ENCODE measurements at places on chromosomes 7 and 10.
A peak's percentile ranks its signal among the peaks of the same experiment; 100 is the strongest.

DNA sequence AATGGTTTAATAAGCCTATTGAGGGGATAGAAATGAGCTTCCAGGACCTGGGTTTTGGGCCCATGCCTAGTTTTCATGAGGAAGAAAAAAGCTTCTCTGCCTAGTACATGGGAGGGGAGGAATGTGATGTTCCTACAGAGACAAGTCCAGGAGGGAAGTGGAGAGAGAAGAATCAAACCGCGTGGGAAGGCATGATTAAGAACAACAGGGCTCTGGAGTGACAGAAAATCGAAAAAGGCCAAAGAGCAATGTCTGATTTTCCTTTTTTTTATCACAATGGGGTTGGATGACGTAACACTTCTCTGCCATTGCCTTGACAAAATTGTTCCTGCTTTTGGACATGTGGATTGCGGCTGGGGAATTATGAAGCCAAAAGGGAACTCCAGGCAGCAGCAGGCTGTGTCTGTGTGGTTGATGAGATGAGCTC is 258.6 kb downstream of the CXCL12 start:
- DNase-seq: no peak

DNA sequence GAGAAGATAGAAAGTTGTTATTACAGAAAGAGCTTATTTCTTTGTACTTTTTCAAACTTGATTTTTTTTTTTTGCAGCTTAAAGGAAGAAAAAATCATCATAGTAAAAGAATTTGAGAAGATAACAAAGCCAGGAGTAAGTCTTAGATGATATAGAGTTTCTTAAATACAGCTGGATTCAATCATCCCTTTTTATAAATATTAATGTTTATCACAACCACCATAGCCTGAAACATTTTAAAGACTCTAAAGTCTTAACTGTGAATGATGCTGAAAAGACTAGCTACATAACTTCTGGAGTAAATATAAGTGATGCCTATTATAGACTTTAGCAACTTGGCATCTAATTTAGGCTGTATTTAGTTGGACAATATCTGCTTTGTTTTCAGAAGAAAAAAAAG is 54.8 kb upstream of the FGL2 start:
- DNase-seq: no peak

DNA sequence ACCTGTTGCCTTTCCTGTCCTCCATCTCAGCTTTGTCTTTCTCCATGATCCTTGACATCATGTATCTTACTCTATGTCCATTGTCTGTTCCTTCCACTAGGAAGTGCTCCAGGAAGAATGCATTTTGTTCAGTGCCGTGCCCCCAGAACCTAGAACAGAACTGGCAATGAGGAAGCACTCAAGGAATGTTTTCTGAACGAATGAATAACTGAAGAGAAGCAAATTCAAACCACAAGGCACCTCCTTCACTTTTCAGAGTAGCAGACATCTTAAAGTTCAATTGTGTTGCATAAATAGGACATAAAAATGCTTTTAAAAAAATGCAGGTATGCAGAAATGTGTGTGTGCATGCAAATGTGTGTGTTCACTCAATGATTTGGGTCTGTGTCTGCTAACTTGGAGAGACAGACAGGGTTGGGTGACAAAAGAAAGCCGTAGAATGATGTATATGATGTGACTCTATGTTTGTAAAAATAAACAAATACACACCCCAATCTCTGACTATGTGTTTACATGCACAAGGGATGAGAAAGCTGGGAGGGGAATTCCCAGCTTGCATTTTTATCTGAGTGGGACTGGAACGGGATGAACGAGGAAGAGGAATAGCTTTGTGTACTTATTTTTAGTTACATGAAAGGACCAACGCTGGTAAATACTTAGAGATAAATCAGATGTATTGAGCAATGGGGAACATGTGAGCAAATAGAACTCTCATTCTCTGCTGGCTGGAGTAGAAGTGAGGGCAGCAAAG is 237.7 kb downstream of the FANK1 start:
- DNase-seq: peak; percentile 87

- peak; percentile 63 for DNase-seq
Observed at GRCh38 chr7:88243345-88243909, 23.6 kb upstream of the SRI start.

DNA sequence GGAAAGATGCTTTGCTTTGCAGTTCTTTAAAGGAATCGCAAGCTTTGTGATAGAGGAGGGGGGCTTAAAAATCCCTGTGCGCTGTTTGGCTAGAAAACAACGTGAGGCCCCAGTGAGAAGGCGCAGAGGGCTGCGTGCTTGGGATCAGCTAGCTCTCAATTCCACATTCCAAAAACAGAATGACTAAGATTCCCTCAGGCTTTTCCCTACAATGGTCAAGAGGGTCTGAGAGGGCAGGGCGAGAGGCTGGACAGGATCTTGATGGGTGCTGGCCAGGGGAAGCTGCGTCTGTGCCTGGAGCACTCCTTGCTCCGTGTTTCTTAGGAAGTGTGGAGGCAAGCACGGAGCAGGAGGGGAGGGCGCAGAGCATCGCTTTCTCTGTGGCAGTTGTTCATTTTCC is 72.1 kb upstream of the INHBA start:
- no peak for DNase-seq

- DNase-seq: no peak
Observed at GRCh38 chr10:113872139-113873030, 17.9 kb downstream of the NHLRC2 start.

DNA sequence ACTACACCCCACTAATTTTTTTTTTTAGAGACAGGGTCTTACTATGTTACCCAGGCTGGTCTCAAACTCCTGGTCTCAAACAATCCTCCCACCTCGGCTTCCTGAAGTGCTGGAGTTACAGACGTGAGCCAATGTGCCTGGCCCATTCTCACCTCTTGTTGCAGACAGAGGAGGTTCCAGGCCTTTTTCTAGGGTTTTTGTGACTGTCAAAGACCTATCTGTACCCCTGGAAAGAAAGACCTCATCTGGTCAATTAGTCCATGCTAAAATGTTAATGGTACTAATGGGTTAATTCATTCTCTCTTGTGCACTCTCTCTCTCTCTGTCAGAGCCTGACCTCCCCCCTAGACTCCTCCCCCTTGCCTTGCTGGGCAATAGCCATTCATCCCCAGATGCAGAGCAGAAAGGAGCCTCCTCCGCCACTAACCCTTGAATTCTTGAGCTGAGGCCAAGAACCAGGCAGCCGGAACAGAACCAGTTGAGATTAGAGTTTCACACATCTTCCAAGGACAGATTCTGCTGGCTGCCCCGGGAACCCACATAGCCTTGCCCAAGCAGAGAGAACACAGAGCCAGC is 209.7 kb downstream of the SKIDA1 start:
- peak; percentile 99 for DNase-seq
